ENCODE measurements at places on chromosomes 2 and 18. TPM values are rescaled to one million over a fixed set of nuclear protein-coding genes. Genes with fewer than 3 reads are reported as not detected.

The DQX1 gene
- 0.81 TPM for total RNA-seq

The KCNJ3 gene
- total RNA-seq: not detected

The RAPGEF4 gene
- total RNA-seq: 1.2 TPM

The SALL3 gene
- total RNA-seq: not detected

The FMNL2 gene
- 0.78 TPM for total RNA-seq

The MYL12B gene
- 184 TPM for total RNA-seq

The KLHL14 gene
- 1.1 TPM for total RNA-seq

The GKN2 gene
- not detected for total RNA-seq

The COL6A3 gene
- total RNA-seq: 4.1 TPM

The SERPINB10 gene
- total RNA-seq: not detected

The CRYBA2 gene
- not detected for total RNA-seq

The TNP1 gene
- total RNA-seq: not detected

The NFE2L2 gene
- 93.6 TPM for total RNA-seq

The TUBA4B gene
- not detected for total RNA-seq

The MERTK gene
- total RNA-seq: 0.69 TPM

The ATOH8 gene
- not detected for total RNA-seq

The KCNK3 gene
- not detected for total RNA-seq

The TXNDC2 gene
- not detected for total RNA-seq

The NR4A2 gene
- total RNA-seq: 2.8 TPM
